ENCODE measurements at places on chromosomes 12 and 14.
A peak's percentile ranks its signal among the peaks of the same experiment; 100 is the strongest.

GRCh38 chr14:58981840-58982239 lies 206.6 kb upstream of the DAAM1 start:
- DNase-seq: no peak

- DNase-seq: no peak
These were observed 91.1 kb downstream of the CMKLR1 start for GRCh38 chr12:108248011-108248410.

GRCh38 chr12:12983420-12984035 lies 16.5 kb downstream of the HEBP1 start:
- DNase-seq: no peak

GRCh38 chr14:98962118-98962517 lies 309.9 kb downstream of the BCL11B start:
- no peak for DNase-seq

GRCh38 chr12:12930633-12931219 lies 21.2 kb downstream of the GPRC5D start:
- DNase-seq: no peak

DNA sequence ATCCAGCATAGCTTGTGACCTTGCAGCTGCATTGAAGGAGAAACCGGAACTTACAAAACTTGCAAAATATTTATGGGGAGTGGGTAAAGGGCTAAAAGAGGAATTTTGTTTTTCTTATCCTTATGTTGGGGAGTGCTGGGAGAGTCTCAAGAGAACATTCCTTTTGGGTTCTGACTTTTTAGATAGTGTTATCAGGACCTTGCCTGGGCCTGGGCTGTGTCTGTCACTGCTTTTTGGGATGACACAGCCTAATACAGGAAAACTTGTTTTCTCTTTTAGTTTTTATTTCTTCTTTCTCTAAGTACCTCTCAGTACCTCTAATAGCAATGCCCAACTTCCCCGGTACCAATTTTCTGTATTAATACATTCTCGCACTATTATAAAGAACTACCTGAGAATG lies 850.6 kb downstream of the RPS29 start:
- DNase-seq: no peak

- no peak for DNase-seq
These were observed 267.9 kb downstream of the BCL11B start for GRCh38 chr14:99004112-99004511.

DNA sequence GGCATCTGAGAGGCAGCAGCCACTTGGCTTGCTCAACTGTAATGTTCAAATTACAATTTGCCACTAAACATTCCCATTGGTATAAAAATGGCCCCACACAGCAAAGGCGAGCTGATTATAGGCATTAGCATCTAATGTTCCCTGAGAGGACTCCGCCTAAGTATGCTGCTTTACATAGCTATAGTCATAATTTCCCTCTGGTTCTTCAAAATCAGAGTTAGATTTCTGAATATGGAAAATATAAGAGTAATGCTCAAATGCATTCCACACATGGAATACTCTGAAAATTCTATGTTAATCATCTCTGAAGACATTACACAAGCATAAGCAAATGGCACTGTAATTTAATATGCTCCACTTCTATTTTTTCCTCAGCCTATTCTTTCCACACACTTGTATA lies 83.7 kb upstream of the BTG1 start:
- DNase-seq: no peak

GRCh38 chr12:105819549-105819948 lies 319.2 kb downstream of the NUAK1 start:
- no peak for DNase-seq

DNA sequence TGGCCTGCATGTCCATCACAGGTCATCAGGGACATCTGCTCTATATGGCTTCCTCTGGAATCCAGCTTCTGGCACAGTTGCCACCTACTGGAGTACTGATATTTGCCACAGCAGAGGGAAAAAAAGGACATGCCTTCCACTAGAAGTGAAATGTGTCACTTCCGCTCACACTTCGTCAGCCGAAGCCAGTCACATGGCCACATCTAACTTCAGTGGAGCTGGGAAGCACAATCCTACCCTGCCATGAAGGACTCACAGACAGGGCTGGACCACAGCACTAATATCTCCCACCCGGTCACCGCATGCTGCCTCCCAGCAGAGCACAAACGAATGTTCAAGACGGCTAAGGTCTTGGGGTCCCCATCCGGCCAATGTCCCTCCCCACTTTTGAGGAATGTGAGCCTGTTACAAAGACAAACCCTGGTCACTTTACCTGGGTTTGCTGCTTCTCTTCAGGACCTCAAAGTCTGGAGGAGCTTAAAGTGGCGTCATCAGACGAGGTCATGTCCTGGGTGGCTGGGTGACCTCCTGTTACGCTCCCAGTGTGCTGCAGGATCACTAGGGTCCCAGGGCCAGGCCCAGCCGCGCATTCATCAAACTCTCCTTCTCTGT lies 98.6 kb downstream of the GCH1 start:
- DNase-seq: no peak

DNA sequence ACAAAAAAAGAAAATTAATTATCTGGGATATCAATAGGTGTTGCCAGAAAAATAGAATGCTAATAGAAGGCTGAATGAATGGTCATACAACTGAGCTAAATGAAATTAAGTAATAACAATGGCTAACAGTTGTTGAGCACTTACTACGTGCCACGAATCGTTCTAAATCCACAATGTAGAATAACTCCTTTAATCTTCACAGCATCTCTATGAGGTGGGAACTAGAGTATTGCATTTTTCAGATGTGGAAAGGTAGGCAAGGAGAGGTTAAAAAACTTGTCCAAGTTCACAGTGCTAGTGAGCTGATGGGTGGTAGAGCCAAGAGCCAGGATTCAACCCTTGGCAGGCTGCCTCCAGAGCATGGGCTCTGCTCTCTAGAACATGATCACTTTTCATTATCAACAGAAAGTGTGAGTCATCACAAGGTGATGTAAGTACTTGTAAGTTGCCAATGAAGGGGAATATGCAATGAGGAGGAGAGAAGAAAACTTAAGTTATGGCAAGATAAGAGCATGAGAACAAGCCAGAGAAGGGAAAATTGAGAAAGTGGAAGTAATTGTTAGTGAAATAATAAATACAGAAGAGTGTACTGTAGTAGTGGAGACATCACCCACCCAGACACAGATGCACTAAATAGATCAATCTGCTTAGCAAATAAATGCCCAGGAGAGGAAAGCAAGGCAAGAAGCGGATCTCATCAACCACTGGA lies 122.1 kb downstream of the PRKD1 start:
- no peak for DNase-seq

GRCh38 chr12:48795550-48796455 lies 6.9 kb upstream of the ADCY6 start:
- DNase-seq: no peak

GRCh38 chr12:114240288-114240687 lies 165.7 kb downstream of the TBX5 start:
- DNase-seq: no peak

- no peak for DNase-seq
These were observed 768 bp downstream of the OXA1L start for GRCh38 chr14:22767323-22767589.

DNA sequence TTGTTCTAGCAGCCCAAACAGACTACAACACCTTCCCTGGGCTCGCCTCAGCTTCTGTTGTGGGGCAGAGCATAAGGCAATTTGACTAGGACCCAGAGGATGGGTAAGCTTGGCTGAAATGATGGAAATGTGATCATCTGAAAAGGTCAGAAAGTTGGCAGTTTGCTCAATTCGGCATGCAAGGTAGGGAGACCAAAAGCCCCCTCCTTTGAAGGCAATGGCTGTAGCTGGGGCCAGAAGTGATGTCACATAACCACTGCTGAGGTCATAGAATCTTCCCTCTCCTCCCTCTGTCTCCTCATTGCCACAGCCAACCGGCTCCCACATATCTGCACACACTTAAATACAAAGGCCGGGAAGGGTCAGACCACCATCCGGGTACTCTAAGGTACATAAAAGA lies at the start of gene TPPP2:
Gene TPPP2, plus strand, starts transcription at position 301 of the 400 bp plus-strand sequence. CDS start 365 bp downstream, outside the sequence.
- no peak for DNase-seq

GRCh38 chr12:119255314-119255713 lies 76.6 kb downstream of the HSPB8 start:
- no peak for DNase-seq

DNA sequence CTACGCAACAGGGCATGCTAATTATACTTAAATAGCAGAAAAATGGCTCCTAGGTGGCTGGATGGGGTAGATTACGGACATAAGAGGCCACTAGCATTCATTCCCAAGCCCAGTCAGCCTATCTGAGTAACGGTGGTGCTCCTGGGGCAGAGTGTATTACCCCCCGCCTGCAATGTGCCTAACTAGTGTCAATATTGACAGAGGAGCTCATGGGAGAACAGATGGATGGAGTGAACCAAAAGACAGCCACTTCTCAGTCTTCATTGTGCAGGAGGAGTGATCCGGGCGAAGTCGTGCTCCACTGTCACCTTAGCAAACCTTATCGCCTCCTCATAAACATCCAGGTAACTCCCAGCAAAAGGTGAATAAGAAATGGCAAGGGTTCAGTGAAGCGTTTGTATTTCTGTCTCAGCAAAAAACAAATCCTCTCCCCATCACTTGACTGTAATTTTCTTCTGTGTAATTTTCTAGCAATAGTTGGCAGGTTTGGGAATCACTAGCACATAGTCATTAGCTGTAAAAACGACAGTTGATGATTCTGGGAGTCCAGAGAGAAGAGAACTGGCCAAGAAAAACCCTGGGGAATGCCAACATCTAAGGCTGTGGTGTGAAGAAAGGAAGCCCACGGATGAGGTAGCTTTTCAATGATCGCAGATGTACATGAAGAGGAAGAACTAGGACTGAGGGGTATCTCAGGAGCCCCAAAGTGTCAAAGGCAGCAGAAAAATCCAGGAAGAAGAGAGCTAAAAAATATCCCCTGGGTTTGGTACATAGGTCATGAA lies 126.6 kb upstream of the BCL2L14 start:
- DNase-seq: no peak

- peak; percentile 14 for DNase-seq
These were observed 35.5 kb upstream of the TSPAN9 start for GRCh38 chr12:3041558-3042164.

DNA sequence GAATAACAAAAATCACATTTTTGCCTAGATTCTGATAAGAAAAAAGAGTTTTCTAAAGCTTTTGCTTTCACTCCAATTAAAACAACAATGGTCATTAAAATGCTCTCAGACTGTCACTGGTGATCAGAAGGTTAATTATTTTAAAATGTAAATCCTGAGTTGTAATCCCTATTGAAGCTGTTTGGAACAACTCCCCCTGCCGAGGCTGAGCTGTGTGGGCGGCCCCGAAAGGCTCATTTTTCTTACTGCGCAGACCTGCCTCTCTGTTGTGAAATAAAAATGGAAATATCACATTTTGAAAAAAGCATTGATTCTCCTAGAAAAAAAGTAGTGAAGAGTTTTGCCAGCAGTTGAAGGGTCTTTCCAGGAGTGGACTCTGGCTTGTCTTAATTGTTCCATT lies 174.8 kb upstream of the CDKN3 start:
- no peak for DNase-seq

DNA sequence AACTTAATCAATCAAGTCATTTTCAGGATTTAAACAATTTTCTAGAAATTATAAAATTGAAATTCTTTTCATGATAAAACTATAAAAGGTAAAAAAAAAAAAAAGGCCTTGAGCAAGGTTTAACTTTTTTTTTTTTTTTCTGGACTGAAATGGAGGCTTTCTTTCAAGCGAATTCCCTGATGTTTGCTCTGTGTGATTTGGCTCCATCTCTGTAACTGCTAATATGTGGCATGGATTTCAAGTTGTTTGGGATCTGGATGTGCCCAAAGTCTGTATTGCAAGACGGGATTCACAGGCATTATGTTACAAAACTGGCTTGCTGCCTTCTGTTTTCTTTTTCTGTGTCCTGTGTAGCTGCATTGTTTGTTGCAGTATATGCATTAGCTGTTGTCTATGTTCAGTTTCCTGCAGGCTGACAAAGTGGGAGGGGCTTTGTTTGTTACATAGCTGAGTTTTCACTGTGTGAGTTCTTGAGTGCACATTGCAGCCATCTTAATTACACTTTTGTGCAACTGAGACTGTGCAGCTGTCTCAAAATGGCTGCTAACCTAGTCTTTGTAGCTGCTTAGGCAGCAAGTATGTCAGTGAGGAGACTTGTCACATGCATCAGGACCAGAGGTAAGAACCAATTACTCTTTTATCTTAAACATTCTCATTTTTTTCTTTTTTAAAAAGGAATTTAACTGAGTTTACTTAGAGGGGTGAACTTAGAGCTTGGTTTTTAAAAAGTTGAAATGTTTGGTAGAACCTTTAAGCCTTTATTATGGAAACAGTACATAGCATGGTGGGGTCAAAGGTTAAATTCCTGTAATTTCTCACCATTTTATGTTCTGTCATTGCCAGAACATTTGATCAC lies 19.5 kb downstream of the ATF7IP start:
- no peak for DNase-seq

- DNase-seq: no peak
These were observed 14.0 kb downstream of the CEP83 start for GRCh38 chr12:94445662-94446061.

- no peak for DNase-seq
These were observed 835 bp downstream of the FGD4 start for GRCh38 chr12:32400114-32400672.

- DNase-seq: no peak
These were observed 16.0 kb downstream of the DBX2 start for GRCh38 chr12:45034861-45035265.

GRCh38 chr14:57492859-57493258 lies 798 bp downstream of the CCDC198 start:
- no peak for DNase-seq

GRCh38 chr12:104216521-104216924 lies 944 bp downstream of the TXNRD1 start:
- no peak for DNase-seq

- no peak for DNase-seq
These were observed 20.0 kb downstream of the ZCCHC8 start for GRCh38 chr12:122480753-122481152.

GRCh38 chr12:57229046-57229633 lies 371 bp upstream of the SHMT2 start:
- no peak for DNase-seq

GRCh38 chr14:102971314-102971713 lies 48.9 kb downstream of the AMN start:
- no peak for DNase-seq

DNA sequence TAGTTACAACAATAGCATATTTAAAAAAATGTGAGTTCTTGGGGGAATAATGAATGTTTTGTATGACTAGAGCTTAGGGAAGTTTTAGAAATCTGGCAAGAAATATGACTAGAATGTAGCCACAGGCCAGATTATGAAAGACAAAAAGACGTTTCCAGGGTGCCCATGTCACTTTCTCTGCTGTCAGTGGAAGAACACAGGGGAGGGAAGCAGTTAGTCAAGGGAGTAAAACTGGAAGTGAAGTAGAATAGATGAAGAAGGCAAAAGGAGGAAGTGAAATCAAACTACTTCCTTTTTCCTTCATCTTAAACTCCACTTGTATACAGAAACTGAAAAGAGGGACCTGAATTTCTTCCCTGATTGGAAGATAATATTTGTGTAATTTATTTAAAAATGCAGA lies 81.2 kb upstream of the ATP2B1 start:
- DNase-seq: no peak

GRCh38 chr12:112535017-112535416 lies 116.3 kb downstream of the PTPN11 start:
- DNase-seq: no peak

Data from stimulated activated CD8-positive, alpha-beta memory T cell treated with anti-CD3 and anti-CD28 coated beads, Interleukin-2, amount 100 ng/mL, for 1 hour (primary cell).